Activated CD4-positive, alpha-beta T cell treated with anti-CD3 and anti-CD28 coated beads, Interleukin-2, Interleukin-4, amounts not matched to agents 100 ng/mL and 50 ng/mL, durations not matched to agents 16 hours and 8 hours (primary cell): ENCODE measurements at places on chromosomes 12 and 14.
A peak's percentile ranks its signal among the peaks of the same experiment; 100 is the strongest.

GRCh38 chr12:28162697-28163096 lies 27.6 kb upstream of the CCDC91 start:
- DNase-seq, result no peak

- DNase-seq, result peak; percentile 64
Observed at GRCh38 chr14:54565785-54566409, 1.0 kb upstream of the SAMD4A start.

DNA sequence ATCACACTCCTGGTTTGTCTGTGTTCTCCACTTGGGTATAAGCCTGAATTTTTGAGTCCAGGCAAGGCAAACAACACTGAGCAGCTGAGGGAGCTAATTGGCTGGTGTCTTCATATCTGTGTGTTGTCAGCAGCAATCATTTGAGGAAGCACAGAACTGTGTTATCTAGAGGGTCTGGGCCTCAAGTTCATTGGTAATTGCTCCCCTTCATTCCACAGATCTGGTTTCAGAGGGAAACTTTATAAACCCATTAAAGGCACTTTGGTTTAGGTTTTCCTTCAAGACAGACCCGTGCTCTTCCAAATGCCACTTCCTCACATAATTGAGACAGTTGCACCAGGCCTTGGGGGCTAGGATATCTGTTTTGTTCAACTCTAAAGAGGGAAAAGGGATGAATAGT lies 5.6 kb downstream of the DACT1 start:
- no peak for DNase-seq

GRCh38 chr14:24108336-24108874 lies 6.2 kb upstream of the DCAF11 start:
- no peak for DNase-seq

- DNase-seq, result no peak
Observed at GRCh38 chr12:64635356-64635998, 25.2 kb downstream of the RASSF3 start.

DNA sequence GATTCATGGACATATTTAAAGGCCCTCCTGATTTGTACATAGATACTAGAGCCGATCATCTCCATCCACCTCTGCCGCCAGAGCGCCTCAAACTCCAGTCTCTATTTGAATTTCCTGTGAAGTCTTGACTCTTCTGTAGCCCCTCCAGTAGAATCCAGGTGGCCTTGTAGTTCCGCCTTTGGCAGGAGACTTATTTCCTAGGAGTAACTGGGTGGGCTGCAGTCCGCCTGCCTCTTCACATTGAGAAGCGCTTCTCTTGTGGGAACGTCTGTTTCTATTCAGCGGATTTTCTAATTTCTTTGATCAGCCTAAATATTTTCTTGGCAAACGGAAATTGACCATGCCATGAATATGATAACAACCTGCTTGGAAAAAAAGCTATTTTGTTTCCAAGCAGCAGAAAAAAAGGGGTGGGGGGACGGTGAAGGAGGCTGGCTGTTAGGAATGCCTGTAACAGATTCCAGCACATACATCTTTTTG lies 9.0 kb upstream of the SIX1 start:
- DNase-seq, result no peak

GRCh38 chr12:124537525-124538193 lies 29.8 kb downstream of the NCOR2 start:
- no peak for DNase-seq

DNA sequence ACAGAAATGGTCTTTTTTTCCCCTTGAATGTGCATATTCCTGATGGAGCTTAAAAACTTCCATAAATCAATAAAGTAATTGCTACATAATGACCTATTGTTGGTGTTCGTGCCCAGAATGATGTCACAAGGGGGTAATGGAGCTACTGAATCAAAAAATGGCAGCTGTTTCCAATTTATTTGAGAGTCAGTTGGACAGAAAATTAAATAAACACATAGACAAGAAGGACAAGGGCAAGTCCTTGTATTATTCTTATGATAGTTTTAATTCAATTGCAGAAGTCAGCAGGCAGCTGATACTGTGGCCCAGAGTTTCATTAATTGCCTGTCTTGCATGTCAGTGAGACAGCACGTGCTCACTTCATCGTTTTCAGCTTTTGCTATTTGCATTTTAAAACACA lies 473.5 kb downstream of the ETNK1 start:
- no peak for DNase-seq

- DNase-seq, result no peak
Observed at GRCh38 chr14:64324895-64325294, 30.7 kb upstream of the ESR2 start.

- no peak for DNase-seq
Observed at GRCh38 chr14:71680736-71681387, 251.4 kb upstream of the RGS6 start.

DNA sequence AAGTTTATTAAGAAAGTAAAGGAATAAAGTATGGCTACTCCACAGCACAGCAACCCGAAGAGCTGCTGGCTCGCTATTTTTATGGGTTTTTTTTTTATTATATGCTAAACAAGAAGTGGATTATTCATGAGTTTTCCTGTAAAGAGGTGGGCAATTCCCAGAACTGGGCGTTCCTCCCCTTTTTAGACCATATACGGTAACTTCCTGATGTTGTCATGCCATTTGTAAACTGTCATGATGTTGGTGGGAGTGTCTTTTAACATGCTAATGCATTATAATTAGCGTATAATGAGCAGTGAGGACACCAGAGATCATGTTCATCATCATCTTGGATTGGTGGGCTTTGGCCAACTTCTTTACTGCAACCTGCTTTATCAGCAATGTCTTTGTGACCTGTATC lies 372.5 kb downstream of the ZFP36L1 start:
- no peak for DNase-seq

- DNase-seq, result no peak
Observed at GRCh38 chr12:128573907-128574306, 249.9 kb downstream of the SLC15A4 start.

- no peak for DNase-seq
Observed at GRCh38 chr14:24084440-24084839, 9.7 kb upstream of the PCK2 start.

DNA sequence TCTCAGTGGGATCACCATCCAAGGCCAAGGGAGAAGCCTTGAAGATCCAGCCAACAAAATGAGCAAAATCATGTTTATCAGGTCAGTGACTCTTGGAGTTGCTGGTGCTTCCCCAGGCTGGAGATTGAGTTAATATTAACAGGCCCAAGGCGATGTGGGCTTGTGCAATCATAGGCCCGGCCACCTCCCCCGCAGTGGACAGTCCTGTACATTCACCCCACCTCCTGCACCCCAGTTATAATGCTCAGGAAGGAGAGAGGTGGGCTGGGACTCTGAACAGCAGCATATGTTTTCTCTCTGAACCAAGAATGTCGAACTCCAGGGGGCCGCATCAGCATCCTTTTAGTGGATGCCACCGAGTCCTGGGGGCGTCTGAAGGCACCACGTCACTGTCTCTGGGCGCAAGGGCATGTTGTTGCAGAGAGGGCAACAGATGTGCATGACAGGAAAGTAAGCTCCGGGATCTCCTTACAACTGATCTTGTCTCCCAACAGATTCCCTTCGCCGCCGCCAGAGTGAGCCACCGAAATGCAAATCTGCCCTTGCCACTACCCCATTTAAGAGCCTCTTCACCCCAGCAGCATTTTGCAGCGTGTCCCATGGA lies 32.2 kb upstream of the SERPINA6 start:
- no peak for DNase-seq

DNA sequence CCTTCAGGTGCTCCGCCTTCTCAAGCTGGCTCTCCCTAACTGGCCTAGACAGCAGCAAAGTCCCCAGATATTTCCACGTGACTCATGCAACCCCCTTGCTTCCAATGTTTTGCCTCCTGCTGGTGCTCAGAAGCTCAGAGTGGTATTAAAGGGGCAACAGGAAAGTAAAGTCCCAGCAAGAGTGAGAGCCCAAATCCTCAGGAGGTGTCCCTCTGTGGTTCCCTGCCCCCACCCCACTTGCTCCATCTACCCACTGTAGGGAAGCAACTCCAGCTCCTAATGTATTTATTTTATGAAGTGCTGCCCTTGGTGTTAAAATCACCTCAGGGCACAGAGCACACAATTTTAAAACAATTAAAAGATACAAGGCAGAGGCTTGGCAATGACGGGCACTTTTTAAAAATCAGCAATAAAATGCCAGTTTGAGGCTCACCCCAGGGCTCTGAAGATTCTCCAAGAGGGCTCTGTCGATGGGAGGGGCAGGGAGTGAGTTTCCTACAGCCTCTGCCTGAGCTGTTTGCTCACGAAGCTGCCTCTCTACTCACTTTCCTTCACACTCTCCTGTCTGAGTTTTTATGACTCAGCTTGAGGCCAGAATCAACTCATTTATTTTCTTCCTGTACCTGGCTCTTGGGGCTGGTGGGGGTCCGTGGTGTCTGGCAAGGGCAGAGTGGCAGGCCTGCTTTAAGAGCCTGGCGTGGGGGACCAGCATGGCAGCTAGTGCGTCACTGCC lies 81.9 kb upstream of the MAX start:
- peak; percentile 60 for DNase-seq

- no peak for DNase-seq
Observed at GRCh38 chr12:112543751-112544150, 125.0 kb downstream of the PTPN11 start.

DNA sequence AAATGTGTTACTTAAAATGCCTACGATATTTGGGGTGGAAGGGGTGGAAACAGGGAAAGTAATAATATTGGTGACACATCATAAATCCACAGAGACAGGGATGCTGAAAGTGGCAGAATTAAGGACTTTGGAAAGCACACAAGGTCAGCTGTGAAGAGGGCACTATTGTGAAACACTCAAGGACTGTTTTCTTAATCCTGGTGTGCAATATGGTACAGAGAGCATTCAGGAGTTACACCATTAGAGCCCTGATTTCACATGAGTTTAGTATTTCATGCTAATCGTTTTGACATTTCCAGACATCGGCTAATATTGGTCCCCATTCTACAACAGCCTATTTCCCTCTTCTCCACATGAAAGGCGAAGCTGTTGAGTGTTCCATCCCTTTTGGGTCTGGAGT lies 219.2 kb downstream of the MSRB3 start:
- no peak for DNase-seq

DNA sequence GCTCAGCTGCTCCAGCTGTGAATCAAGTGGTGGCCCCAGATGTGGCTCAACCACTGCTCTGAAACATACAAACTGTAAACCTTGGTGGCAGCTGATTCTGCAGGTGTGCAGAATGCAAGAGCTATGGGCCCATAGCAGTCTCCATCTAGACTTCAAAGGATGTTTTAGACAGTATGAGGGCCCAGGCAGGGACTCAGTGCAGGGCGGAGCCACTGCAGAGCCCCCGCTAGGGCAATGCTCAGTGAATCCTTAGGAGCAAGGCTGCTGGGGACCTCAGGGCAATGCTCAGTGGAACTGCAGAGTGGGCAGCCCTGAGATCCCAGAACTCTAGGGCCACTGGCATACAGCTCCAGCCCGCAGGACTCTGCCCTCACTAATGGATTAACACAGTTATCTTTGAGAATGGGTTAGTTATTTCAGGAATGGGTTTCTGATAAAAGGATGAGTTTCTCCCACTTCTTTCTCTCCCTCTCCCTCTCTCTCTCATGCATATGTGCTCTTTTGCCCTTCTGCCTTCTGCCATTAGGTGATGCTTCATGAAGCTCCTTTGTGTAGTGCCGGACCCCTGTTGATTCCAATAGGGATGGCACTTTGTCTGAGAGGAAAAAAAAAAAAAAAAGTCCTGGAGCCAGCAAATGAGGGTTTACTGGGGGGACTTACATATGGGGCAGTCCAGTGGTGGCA lies 48.4 kb upstream of the JDP2 start:
- no peak for DNase-seq

DNA sequence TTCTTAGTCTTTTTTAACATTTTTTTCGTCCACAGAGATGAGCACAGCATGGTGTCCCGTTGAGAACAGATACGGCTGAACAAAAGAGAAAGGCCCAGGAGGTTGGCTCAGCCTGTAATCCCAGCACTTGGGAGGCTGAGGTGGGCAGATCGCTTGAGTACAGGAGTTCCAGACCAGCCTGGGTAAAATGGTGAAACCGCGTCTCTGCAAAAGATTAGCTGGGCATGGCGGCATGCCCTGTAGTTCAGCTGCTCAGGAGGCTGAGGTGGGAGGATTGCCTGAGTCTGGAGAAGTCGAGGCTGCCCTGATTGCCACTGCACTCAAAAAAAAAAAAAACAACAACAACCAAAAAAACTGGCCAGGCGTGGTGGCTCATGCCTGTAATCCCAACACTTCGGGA lies 5.9 kb upstream of the EP400 start:
- DNase-seq, result no peak

DNA sequence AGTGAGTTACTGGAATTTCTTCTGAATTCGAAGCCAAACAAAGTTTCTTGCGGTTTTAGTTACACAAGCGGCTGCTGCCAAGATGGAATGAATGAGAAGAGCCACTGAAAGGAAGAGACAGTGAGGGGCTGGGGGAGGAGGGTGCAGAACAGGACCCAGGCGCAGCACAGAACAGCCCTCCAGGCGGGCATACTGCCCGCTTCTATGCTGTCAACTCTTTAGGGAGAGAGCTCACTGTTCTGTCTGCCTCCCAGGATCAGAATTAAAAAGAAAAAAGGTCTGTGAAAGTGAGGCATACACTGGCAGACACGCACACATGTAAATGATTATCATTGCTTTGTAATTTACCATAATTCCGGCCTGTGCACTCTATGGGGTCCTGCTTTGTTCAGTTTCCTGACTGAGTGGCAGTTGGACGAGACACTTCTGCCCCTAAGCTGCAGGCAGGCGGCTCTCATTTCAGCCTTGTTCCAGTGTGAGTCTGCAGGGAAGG lies 231.6 kb downstream of the CACNA1C start:
- DNase-seq, result no peak

- peak; percentile 79 for DNase-seq
Observed at GRCh38 chr12:49538510-49539403, at the start of gene KCNH3. TSS of gene KCNH3 (plus strand) at chr12:49539030. CDS start at chr12:49539417, 387 bp downstream.

GRCh38 chr12:40106655-40107054 lies 774 bp upstream of the SLC2A13 start:
- no peak for DNase-seq

DNA sequence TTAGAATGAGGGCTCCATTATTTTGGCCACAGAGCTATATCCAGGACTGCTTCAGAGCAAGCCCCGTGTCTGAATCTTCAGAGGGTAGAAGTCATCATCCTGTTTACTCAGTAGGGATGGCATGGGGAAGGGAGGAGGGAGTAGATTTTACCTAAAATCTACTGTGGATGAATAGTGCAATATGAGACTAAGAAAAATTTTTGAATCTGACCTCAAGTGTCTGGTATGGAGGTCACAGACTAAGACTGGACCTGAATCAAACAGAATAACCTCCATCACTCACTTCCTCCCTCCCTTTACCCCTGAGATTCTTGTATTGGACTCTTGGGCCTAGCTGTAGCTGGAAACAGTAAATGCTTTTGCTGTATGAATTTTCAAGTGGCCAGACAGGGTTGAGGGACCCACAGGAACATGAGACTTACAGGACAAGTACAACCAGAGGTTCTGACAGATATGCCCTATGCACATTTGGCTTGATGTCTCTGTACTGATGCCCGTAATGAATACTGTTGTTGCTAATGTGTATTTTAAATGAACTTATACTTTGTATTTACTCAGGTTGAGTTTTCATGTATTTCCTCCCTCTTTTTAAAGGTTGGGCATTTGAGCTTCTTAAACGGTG lies 78.5 kb downstream of the CCDC91 start:
- no peak for DNase-seq
